CD4-positive, alpha-beta T cell treated with Interleukin-21 for 1 hour (primary cell): ENCODE measurements at places on chromosomes 5 and 9.

GRCh38 chr9:16112116-16112515 is 559.3 kb downstream of the CCDC171 start:
- no peak for DNase-seq

- no peak for DNase-seq
These were observed 11.7 kb downstream of the NIPAL4 start for GRCh38 chr5:157471709-157472108.

GRCh38 chr9:32968101-32969011 is 33.1 kb downstream of the APTX start:
- DNase-seq: peak; percentile 59

- no peak for DNase-seq
These were observed 57.8 kb downstream of the CWC27 start for GRCh38 chr5:64826541-64826940.

DNA sequence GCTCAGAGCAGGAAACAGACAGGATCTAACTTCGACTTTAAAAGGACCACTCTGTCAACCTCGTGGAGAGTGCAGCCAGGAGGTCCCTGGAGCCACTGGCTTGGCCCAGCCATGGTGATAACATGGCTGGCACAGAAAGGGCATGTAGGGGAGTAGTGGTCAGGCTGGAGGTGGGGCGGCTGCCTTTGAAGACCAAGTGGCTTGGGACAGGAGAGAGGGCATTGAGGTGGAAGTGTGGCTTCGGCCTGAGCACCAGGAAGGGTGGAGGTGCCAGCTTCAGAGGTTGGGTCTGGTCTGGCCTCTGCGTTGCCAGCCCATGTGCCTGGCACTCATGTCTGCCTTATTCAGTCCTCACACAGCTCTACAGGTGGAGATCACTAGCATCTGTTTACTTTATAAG is 270.0 kb downstream of the NSG2 start:
- no peak for DNase-seq

GRCh38 chr5:74636552-74636951 is 4.0 kb downstream of the ENC1 start:
- no peak for DNase-seq

DNA sequence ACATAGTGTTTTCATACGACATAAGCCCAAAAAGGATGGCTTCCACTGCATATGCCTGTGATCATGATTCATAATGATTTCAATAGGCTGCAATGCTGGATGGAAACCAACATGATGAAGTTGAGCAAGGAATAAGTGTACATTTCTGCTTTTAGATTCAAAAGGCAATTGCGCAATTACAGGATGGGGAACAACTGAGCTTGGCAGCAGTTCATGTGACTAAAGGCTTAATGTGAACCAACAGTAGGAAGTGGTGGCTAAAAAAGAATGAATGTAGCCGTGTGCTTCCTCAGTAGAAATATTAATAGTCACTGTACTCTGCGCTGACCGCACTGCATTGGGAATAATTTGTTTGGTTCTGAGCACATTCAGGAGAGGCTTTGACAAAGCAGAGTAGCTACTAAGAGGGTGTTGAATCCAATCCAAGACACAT is 51.2 kb downstream of the SLC1A3 start:
- DNase-seq: peak; percentile 32

- DNase-seq: no peak
These were observed 169.4 kb upstream of the CCNH start for GRCh38 chr5:87582149-87582548.
